ENCODE measurements at places on chromosomes 6 and 20.

- no peak for DNase-seq
Measured at GRCh38 chr6:53466257-53466656, 78.6 kb downstream of the GCLC start.

GRCh38 chr6:27517928-27518787, 45.3 kb upstream of the ZNF184 start:
- DNase-seq, result no peak

GRCh38 chr20:51497542-51498467, 44.7 kb downstream of the NFATC2 start:
- no peak for DNase-seq

- no peak for DNase-seq
Measured at GRCh38 chr6:169035385-169036240, 218.0 kb downstream of the THBS2 start.

DNA sequence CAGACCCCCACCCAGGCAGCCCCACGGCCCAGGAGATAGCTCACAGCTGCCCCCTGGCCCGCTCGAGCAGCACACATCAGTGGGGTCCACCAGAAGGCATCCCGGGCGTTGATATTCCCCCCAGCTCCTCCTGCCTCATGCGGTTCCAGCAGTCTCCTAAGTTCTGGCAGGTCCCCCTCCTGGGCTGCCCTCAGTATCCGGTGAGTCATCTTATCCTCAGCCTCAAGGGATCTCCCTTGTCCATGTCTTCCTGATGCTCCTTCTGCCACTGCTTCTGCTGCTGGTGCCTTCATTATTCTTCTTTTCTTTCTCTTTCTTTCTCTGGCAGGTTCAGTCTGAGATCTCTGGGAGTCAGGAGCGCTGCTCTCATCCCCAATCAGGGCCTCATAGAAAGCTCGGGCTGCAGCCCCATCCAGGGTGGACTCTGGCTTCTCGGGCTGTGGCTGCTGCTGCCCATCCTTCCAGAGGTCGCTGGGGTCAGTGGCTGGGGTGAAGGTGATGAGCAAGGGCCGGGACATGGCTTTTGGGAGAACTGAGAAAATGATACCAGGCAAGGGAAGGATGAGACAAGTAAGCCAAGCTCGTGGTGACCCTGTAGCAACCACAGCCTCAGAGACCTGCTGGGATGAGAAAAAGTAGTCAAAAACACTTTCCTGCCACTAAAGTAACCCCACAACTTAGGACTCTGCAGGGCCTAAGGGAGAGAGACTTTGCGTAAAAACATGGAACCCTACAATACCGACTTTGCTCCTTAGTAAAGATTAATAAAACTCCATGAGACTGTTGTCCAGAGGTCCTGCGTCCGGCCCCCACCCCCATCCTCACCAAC, 622 bp downstream of the GPANK1 start:
- DNase-seq, result peak; percentile 65

DNA sequence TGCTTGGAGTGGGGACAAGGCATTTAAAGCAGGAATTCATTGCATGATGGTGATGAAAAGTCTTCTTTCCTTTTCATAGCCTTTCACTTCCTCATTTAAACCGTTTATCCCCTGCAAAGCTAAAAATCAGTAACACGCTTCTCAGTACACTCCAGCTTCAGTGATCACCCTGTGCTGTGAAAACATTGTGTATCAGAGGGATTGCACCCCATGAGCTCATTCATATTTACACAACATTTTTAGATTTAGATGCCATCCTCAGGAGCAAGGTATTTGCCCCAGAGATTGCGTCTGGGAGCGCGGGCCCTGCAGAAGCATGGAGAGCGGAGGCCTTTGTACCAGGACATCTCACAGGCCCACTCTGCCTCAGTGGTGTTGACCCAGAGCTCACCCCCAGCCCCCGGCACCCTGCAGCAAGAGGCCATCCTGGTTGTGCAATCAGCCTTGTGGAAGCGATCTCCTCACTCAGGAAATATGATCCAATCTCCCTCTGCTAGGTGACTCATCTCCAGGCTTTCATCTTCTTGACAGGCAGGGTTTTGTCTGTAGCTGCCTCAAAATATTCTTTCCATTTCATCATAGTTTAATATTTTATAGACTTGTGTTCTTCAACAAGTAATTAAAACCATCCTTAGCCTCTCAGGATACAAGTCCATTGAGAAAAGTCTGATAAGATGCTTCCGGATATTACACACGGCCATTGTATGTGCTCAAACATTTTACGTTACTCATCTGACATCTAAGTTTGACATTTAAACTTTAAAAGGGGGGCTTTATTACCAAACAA, 38.9 kb upstream of the THBS2 start:
- no peak for DNase-seq

GRCh38 chr6:107511511-107511993, 21.6 kb downstream of the SOBP start:
- no peak for DNase-seq

DNA sequence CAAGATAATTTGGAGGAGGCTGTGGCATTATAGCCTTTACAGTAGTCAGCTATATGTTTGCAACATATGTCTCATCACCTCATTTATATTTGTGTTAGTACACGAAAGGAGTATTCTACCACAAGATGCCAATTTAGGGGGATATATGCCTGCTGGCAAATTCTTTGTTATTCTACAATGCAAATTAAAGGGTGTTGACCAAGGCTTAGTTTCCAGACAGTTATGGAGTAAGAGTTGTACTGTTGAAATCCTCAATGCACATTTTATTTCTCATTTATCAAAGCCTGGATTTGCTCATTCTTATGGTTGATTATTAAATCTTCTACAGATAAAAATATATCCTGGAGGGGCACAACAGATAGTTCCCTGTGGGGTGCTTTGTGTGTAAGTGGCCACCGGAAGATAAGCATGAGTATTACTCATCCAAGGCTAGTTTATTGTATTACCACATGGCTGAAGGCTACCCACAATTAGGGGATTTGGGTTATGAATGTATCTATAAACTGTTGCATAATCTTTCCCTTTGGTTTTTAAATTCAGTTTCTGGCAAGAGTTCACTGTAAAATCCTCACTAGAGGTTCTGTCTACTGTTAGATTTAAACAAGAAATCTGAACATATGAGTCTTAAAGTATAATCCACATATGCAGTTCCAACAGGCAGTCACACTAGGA, 9.0 kb downstream of the CST9 start:
- DNase-seq, result no peak

- peak; percentile 57 for DNase-seq
Measured at GRCh38 chr6:4291453-4292403, 156.4 kb upstream of the ECI2 start.

GRCh38 chr6:45419571-45420082, 41.9 kb upstream of the SUPT3H start:
- peak; percentile 78 for DNase-seq

- no peak for DNase-seq
Measured at GRCh38 chr6:29099190-29099589, at the start of gene OR2J1. Gene OR2J1, plus strand, starts transcription at chr6:29099490. Its CDS starts 1,453 bp downstream, at chr6:29100943.

- DNase-seq, result no peak
Measured at GRCh38 chr20:61977419-61977786, 88.3 kb downstream of the TAF4 start.

DNA sequence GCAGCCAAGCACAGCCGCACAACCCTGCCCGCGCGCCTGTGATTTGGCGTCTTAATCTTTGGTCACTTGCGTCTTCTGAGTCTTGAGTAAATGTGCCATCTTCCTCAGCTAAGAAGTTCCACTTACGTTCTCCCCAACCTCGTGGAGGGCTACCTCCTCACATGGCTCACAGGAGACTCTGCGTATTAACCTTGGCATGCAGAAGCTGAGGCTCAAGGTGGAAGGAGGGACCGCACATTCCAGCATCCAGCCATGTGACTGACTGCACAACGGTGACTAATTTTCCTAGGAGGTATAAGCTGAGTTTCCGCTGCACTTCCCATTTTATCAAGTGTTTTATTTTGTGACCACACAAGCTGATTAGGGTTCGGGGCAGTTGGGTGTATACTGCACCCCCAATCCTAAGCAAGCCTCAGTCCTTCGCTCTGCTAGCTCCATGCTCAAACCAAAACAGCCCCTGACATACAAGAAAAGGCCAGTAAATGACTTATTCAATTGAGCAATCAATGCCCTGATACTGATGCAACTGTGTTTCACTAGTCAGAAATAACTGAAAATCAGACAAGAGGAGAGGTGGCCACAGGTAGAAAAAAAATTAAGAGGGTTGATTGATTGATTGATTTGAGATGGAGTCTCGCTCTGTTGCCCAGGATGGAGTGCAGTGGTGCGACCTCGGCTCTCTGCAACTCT, 7.0 kb downstream of the BEND3 start:
- no peak for DNase-seq

DNA sequence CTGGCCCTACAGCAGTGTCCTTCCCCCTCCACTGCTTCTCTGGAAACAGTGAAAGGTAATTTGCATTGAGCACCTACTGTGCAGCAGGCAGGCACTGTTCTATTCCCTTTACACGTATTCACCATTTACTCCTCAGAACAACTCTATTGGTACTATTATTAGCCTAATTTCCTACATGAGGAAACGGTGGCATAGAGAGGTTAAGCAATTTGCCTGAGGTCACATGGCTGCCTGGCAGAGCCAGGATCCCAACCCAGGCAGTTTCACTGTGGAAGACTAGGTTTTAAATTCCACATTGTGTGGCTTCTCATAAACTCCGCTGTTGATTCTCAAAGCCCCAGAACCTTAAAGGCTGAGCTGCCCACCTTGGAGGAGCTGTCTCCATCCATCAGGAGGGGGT, 72.7 kb downstream of the CLIC5 start:
- DNase-seq, result no peak

- DNase-seq, result no peak
Measured at GRCh38 chr6:159427771-159428170, 258.6 kb downstream of the FNDC1 start.

GRCh38 chr6:129416337-129416990, 293.5 kb downstream of the ARHGAP18 start:
- no peak for DNase-seq

DNA sequence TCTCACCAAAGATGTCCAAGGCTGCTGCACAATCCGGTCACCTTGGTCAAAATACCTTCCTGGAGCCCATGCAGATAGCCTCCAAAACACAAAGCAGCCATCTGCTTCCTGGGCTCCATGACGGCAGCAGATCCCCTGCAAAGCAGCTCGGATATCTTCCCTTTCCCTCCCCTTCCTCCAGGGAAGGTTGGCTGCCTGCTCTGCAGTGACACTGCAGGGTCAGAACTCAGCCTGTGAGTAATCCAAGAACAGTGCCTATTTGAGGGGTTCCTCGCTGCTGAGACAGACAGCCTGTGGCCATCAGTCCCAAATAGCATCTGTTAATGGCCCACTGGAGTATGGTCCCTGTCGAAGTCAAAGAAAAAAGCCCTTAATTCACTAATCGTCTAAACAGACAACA, 270.8 kb downstream of the PREX1 start:
- DNase-seq, result peak; percentile 48

GRCh38 chr20:25277051-25277801, 29.3 kb downstream of the PYGB start:
- peak; percentile 43 for DNase-seq

DNA sequence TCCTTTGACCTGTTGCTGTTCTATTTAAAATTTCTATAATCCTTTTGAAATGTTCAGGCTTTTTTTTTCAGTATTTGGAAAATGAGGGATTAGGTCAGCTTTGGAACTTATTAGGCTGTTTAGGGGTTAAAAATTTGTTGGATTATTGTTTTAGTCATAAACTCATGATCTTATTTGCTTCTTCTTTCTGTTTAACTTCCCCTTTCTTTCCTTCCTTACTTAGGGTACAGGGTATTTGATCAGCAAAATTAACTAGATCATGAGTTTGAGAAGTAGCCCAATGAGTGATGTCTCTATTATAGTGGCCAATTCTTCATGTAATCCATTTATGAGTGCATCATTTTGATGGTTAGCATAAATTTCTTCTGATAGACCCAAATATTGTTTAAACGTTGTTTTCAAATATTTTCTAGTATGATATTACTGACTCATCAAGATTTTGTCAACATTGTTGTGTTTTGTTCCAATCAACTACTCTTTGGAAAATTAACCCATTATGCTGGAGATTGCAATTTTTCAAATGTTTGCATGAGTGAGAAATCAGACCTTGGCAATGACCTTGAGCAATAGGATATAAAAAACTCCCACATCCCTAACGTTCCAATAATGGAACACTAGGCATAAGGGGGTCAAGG, 94.4 kb downstream of the OTOR start:
- no peak for DNase-seq

DNA sequence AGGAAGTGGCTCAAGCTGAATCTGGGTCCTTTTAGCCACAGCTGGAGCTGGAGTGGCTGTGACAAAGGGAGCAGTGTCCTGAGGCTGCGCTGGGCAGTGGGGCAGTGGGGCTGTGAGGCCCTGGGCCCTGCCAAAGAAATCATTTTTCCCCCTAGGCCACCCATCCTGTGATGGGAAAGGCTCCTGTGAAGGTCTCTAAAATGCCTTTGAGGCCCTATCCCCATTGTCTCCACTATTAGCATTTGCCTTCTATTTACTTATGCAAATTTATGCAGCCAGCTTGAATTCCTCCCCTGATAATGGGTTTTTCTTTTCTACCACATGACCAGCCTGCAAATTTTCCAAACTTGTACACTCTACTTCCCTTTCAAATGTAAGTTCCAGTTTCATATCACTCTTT, 539.2 kb downstream of the MEI4 start:
- DNase-seq, result peak; percentile 10

GRCh38 chr6:127162836-127163235, 44.4 kb downstream of the RSPO3 start:
- DNase-seq, result no peak

- no peak for DNase-seq
Measured at GRCh38 chr6:1367771-1368170, 21.6 kb upstream of the FOXF2 start.

- no peak for DNase-seq
Measured at GRCh38 chr20:35690265-35690664, 8.9 kb downstream of the NFS1 start.

DNA sequence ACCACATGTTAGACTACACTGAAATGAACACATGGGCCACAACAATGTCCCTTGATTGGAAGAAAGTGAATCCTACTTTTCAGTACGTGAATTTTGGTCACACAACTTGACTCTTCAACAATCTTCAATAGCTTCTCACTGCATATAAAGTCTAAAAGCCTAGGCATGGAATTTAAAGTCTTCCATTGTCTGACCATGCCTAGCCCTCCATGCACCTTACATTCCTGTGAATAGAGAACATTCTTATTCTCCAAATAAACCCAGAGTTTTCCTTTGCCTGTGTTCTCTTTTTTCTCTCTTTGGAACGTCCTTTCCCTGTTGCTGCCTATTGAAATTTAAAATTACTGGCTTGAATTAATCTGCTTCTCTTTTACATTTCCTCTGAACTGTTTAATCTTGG, 207.5 kb downstream of the ASCC3 start:
- DNase-seq, result no peak

- peak; percentile 57 for DNase-seq
Measured at GRCh38 chr6:160393891-160394653, 45.9 kb downstream of the SLC22A3 start.

GRCh38 chr20:62370115-62370806, 3.1 kb upstream of the LAMA5 start:
- no peak for DNase-seq

GRCh38 chr6:38178584-38178886, 359.0 kb downstream of the ZFAND3 start:
- peak; percentile 52 for DNase-seq

All from H7 (cell line).